EH (cell line): ENCODE measurements at places on chromosomes 11 and 22.
A peak's percentile ranks its signal among the peaks of the same experiment; 100 is the strongest.

DNA sequence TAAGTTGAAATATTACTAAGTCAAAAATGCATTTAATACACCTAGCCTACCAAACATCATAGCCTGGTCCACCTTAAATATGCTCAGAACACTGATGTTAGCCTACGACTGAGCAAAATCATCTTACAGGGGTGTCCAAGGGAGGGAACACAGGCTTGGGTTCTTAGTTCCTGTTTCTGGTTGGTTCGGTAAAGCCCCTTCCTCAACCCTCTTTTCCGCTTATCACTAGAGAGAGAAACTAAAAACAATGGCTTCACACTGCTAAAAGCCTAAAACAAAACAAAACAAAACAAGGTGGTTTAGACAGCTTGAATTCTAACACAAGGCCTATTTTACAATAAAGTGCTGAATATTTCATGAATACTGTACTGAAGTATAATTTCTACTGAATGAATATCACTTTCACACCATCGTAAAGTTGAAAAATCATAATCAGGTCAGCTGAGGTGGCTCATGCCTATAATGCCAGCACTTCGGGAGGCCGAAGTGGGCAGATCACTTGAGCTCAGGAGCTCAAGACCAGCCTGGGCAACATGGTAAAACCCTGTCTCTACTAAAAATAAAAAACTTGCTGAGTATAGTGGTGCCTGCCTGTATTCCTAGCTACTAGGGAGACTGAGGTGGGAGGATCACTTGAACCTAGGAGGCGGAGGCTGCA is 118.0 kb downstream of the SIK3 start:
- no peak for DNase-seq

DNA sequence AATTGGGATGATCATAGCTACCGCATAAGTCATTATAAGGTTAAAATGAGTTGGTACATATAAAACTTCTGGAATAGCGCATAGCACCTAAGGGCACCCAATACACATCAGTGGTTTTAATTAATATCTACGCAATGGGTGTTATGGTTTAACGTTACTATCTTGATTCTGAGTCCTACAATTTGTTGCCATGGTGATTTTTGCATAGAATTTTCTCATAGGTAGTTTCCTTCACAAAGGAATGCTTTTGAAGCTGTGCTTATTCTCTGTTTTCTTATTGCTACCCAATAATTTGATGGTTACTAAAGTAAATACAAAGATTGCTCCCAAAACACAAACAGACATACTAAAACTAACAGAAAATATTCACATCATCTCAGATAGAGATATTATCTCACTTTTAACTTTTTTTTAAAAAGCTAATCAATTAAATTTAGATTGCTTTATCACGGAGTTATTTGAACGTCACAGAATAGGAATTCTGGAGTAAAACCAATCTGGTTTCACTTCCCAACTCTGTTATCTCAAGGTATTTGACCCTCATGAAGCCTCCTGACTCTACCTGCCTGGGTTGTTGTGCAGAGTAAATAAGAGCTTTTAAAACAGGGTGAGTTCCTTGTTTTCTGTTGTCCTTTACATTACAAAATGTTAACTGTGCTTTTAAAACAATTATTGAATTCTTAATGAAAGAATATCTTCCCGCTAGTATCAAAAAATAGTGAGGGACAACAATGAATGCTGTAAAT is 635.5 kb upstream of the CCDC90B start:
- DNase-seq: no peak

- no peak for DNase-seq
These were observed 19.7 kb downstream of the MOGAT2 start for GRCh38 chr11:75737314-75737713.

DNA sequence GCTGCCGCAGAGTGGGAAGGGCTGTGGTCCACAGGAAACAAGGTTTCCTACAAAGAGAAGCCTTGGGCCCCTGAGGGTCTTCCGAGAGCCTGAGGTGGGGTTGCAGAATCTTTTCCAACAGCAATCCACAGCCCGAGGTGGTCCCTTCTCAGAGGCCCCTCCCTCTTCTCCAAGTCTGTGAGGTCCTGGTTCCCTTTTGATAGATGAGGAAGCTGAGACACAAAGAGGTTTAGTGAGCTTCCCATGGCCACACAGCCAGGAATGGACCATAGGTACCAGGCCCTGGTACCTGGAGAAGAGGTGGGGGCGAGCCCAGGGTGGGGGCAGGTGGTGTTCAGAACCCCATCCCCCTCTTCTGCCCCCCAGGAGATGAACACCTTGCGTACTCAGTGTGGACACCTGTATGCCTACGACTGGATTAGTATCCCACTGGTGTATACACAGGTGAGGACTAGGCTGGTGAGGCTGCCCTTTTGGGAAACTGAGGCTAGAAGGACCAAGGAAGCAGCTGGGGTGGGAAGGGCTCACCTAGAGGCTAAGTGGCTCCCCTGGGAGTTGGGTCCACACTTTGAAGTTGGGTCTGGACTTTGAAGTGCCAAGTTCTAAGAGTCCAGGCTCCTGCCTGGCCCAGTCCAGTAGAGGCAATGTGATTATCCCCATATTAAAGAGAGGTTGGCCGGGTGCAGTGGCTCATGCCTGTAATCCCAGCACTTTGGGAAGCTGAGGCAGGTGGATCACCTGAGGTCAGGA is 7.0 kb downstream of the BEST1 start:
- no peak for DNase-seq

DNA sequence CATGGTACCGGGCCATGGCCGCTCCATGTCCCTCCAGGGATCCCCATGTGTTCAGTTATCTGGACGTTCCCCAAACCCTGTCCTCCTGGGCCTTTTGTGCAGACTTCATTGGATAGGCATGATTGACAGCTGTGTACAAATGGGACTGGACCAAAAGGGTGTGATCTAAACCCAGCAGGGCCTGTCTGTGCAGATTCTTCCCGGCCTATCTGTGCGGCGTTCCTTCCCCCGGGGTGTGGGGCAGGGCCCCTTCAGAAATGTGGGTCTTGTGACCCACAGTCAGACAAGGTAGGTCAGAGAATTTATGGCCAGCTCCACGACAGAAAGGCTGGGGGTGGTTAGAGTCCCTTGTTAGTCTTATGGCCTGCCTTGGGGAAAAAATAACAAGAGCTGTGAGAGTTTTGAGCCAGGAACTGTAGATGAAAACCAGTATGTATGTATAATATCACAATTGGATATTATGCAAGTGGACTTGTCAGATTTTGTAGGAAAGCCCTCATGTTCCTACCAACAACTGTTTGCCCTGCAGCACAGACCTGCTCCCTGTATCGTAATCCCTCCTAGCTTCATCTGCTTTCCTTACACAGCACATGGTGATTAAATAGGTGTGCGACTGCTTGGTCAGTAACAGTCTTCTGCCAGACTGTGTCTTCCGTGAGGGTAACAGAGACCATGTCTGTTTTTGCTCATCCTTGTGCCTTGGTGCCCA is 31.7 kb downstream of the AP2A2 start:
- no peak for DNase-seq

- peak; percentile 44 for DNase-seq
These were observed 7.4 kb upstream of the CLPB start for GRCh38 chr11:72441752-72442207.

DNA sequence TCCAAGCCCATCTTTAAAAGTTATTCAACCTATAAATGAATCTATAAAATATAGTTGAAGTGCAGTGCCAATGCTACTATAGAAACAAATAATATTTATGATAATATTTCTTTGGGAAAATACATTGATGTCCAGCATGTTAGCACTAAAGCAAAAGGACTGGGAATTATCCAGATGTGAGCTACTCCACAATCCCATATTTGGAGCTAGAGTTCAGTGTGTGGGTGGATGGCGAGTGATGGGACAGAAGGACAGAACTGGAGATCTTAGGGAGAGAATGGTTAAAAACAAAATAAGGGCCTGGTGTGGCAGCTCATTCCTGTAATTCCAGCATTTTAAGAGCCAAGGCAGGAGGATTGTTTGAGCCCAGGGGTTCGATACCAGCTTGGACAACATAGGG is 216.8 kb downstream of the TMEM135 start:
- DNase-seq: no peak

DNA sequence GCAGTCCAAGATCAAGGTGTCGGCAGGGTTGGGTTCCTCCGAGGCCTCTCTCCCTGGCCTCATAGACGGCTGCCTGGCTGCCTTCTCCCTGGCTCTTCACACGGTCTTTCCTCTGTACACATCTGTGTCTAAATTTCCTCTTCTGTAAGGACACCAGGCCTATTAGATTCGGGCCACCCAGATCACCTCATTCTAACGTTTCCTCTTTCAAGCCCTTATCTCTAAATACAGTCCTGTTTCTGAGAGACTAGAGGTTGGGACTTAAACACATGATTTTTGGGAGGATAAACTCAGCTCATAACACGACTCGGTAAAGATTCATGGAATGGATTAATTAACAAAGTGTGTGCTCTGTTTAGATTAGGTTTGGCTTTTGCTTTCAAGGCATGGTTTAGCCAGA is 136.0 kb upstream of the SORL1-AS1 start:
- DNase-seq: no peak

GRCh38 chr11:14705067-14705466 is 61.5 kb downstream of the PDE3B start:
- DNase-seq: no peak

DNA sequence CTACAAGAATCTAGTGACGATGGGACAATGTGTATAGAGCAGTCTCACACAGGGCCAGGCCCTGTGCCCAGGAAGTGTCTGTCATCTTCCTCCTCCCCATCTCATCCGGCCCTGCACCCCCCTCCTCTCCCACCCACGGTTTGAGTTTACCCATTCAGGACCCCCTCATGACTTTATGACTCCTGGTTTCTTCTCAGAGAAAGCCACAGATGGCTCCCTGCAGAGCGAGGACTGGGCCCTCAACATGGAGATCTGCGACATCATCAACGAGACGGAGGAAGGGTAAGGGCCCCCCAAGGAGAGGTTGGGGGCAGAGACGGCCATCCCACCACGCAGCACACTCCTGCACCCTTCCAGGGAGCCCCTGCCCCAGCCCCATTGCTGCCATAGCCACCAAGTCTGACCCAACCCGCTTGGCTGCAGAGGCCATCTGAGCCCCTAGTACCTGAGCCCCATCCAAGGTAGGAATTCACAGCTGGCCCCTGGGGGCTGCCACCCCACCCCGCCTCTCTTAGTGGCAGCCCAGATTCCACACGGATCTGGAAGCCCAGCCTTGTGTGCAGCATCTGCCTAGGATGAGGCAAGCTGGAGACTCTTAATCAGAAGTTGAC is 18.1 kb downstream of the TOM1 start:
- no peak for DNase-seq

DNA sequence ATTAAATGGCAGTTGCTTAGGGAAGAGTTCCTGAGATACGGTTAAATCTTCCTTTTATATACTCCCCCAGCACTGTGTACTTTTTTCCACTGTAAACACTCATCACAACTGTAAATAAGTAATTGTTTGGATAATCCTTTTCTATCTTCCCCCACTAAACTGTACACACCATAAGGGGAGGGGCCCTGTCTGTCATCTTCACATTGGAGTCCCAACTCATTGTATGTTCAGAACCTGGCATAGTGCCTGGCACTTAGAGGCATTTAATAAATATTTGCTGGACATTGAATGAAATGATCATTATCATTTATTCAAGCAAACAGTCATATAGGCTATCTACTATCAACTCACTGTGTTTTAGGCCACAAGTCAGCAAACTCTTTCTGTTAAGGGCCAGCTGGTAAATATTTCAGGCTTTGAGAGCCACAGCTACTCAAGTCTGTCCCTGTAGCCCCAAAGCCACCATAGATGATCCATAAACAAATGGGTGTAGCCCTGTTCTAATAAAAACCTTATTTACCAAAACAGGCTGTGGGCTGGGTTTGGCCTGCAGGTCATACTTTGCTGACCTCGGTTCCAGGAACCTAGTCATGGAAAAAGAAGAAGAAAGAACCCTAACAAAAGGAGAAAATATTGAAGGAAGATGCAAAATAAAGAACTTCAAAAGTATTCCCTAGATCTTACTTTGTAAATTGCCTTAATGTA is 70.0 kb downstream of the AMOTL1 start:
- DNase-seq: no peak

GRCh38 chr22:47547239-47547661 is 784.8 kb downstream of the TBC1D22A start:
- no peak for DNase-seq

DNA sequence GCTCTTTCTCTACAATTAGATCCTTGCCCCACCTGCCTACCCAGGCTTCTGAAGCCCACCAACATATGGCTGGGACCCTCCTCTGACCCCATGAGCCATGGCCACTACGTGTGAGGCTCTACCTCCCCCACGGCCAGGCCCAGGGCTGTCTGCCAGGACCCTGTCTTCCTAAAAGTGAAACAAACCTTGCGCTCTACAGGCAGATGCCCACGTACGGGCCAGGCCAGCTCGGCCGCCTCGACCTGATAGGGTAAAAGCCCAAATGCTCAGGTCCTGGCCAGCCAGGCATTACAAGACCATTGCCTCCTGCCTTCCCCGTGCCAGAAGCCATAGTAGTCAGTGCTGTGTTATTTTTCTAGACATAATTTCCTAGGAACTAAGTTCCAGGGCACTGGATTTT is 1496.4 kb downstream of the BRD1 start:
- no peak for DNase-seq

DNA sequence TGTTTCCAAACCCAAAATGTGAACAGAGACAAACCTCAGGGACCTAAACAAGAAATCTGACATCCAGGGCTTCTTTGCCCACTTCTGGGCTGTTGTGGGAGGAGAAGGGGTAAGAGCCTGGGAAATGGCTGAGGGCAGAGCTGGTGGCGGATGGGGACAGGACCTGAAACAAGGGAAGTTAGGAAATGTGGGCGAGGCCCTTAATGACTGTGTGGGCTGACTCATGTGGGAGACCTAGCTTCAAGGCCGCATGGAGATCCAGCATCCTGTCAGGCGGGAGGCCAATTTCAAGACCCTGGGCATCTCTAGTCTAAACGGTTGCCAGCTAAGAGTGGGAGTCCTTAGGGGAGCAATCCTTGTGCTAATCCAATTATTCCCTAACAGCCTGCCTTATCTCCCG is 2.1 kb upstream of the OAF start:
- peak; percentile 81 for DNase-seq

- no peak for DNase-seq
These were observed 177.5 kb upstream of the POU2AF2 start for GRCh38 chr11:111067994-111068393.

DNA sequence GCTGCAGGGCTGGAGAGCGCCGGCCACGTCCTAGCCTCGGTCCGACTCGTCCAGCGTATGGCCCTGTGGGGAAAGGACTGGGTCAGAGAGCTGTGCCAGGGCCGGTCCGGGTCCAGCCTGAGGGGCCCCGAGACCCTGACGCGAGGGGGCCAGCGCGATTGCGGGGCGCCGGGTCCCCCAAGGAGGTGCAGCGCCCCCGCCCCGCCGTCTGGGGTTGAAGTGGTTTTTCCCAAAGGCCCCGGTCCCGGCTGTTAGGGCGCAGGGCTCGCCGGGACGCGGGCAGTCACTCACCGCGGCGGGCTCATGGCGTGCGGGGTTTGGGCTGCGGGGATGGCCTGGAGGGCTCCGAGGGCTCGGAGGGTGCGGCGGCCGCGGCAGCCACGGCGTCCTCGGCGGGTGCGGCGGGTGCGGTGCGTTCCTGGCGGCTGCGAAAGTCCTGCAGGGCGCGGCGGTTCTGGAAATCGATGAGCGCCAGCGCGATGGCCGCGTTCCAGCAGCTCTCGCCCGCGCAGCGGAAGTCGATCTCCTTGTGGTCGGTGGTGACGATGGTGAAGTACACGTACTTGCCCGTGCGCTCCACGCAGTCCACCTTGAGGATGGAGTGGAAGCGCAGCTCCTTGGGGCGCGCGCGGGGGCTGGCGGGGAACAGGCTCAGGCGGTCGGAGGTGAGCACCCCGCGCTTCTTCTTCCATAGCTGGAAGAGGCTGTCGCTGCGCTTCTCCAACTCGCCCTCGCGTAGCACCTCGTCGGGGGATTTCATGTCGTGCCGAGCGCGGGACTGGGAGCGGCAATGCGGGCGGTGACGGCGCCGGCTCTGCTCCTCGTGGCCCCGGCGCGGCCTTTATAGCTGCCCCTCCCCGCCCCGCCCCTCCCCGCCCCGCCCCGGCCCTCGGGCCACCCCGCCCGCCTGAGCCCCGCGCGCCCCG is at the start of gene PHLDA2:
Gene PHLDA2, minus strand, starts transcription at position 816 of the 926 bp plus-strand sequence. Its CDS starts 56 bp downstream, at position 760.
- peak; percentile 79 for DNase-seq
